ENCODE measurements at places on chromosomes 16 and 17.

- no peak for DNase-seq
Observed at GRCh38 chr17:2948721-2949468, 114.5 kb downstream of the OR1D5 start.

GRCh38 chr17:57570724-57571344 lies 174.3 kb downstream of the CCDC182 start:
- peak; percentile 40 for DNase-seq

DNA sequence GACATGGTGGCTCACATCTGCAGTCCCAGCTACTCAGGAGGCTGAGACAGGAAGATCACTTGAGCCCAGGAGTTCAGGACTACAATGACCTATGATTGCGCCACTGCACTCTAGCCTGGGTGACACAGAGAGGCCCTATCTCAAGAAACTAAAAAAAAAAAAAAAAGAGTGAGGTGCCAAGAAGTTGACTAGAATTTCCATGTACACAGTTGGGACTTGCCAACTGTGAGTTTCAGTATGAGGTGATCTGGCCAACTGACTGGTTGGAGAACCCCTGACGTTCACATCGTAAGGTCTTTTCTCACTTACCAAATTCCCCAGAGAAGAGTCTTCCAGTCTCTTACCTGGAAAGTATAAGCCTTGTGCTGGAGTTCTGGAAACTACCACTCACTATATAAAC lies 3.1 kb upstream of the MED11 start:
- DNase-seq = no peak

DNA sequence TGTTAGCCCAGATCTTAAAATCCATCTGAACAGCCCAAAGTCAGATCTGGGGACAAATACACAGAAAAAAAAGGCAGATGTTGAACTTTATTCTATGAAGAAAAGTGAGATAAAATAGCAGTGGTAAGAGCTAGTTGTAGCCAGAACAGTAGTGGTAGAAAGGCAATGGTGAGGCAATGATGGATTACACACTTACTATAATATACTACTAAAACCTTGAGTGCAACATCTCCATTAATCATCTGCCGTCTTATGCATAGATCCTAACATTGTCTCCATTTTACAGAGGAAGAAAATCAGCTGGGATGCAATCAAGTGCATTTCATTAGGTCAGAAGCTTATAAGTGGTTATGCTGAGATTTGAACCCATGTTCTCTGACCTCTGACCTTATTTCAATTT lies 699.6 kb downstream of the CDH11 start:
- no peak for DNase-seq

DNA sequence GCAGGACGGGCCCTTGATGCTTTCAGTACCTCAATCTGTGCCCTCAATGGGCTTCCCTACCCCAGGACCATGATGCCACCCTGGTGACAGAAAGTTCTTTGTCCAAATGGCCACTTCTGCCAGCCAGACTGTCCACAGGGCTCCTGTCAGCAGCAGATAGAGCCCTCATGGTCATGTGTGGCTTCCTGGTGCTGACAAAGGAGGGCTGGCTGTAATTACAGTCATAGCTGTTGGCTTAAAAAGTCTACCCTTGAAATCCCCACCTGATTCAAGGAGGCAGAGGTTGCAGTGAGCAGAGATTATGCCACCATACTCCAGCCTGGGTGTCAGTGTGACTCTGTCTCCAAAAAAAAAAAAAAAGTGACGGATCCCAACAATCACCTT lies 3.3 kb downstream of the TRPV2 start:
- no peak for DNase-seq

DNA sequence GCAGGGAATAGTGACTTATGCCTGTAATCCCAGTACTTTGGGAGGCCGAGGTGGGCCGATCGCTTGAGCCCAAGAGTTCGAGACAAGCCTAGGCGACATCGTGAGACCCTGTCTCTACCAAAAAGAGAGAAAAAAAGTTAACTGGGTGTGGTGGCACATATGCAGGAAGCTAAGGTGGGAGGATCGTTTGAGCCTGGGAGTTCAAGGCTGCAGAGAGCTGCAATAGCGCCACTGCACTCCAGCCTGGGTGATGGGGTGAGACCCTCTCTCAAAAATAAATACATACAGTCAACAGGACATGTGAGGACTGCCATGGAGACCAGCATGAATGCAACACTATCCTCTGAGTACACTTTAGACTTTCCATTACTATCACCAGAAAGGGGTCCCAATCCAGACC lies 15.4 kb upstream of the ST6GALNAC2 start:
- no peak for DNase-seq

DNA sequence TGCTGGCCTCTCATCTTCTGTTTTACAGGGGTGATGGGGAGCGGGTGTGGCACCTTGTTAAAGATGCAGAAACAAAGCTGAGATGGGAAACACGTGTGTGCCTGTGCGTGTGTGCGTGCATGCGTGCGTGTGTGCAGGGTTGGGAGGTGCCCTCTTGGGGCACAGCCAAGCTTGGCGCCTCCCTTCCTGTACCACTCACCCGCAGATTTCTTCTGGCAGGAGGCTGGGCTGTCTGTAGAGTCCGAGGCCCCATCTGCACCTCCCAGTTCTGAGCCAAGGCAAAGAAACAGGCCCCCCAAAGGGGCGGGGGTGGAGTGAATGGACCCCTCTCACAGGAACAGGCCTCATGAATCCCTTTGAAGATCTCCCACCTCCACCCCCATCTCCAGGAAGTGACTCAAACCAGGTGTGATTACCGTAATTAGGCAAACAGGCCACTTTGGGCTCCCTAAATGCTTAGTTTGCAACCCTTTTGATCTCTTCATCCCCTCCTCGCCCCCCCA lies 20.9 kb downstream of the TNS4 start:
- peak; percentile 47 for DNase-seq

DNA sequence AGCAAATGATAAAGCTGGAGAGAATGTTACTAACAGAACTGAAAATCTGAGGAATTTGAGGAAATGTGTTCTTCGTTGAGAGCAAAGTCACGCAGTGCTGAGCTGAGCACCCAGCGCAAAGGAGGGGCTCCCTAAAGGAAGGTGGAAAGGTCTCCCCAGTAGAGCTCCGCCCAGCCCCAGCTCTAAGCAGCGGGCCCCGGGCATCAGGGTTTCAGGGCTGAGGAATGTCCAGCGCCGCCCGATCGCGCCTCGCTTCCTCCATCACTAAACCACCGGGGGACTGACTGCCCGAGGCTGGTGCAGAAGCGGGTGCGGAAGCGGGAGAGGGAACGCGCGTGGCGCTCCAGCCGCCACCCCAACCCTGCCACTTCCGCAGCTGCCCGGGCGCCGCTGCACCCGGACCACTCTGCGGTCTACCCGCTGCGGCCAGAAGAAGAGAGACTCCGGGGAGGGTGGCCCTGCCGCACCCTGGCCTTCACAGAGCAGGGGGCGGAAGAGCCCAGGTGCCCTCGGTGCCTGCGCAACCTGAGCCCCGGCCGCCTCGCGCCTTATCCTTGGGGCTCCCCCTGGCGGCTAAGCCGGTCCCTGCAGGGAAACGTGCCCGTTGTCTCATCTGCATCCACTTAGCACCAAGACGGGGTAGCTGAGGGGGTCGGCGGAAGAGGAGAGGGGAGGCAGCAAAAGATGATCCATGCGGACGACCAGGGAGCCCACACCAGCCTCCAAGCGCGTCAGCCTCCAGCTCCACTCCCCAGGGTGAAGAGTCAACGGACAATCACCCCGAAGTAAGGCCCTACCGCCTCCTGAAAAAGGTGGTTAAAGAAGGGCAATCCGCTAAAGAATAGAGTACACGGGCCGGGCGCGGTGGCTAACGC lies 12.4 kb upstream of the GUCY2D start:
- peak; percentile 63 for DNase-seq

- DNase-seq = peak; percentile 69
Observed at GRCh38 chr17:38922538-38923297, 2.7 kb upstream of the LASP1NB start.

DNA sequence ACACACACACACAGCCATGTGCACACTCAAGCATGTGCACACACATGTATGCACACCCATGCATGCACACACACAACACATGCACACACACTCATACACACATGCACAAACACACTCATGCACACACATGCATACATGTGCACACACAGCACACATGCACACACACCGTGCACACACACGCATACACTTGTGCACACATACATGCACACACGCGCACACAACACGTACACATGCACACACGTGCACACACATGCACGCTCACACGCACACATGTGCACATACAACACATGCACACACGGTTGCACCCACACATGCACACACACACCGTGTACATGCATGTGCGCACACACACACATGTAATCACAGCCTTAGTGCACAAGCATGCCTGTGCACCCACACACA lies 230.4 kb upstream of the GSE1 start:
- no peak for DNase-seq

DNA sequence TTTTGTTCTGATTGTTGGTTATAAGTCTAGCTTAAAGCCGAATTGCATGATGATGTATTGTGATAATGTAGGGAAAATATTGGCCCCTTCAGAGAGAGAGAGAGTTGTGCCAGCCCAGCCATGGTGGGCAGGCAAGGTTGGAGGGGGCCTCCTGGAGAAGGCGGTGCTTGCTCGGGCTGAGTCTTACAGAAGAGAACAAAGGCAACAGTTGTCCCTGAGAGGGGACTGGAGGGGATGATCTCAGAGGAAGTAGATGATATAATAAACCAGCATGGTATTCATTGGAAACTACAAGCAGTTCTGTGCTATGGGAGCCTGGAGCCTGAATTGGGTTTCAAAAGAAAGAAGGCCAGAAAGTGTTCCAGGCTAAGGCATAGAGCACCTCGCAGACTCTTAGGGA lies 173.8 kb downstream of the RPTOR start:
- no peak for DNase-seq

DNA sequence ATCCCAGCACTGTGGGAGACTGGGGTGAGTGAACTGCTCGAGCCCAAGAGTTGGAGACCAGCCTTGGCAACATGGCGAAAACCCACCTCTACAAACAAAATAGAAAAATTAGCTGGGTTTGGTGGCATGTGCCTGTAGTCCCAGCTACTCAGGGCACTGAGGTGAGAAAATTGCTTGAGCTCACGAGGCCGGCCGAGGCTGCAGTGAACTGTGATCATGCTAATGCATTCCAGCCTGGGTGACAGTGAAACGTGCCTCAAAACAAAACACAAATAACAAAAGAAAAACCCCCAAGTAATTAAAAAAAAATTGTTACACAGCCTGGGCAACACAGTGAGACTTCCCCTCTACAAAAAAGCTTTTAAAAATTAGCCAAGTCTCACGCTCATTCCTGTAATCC lies 5.0 kb downstream of the CCDC47 start:
- DNase-seq = no peak

DNA sequence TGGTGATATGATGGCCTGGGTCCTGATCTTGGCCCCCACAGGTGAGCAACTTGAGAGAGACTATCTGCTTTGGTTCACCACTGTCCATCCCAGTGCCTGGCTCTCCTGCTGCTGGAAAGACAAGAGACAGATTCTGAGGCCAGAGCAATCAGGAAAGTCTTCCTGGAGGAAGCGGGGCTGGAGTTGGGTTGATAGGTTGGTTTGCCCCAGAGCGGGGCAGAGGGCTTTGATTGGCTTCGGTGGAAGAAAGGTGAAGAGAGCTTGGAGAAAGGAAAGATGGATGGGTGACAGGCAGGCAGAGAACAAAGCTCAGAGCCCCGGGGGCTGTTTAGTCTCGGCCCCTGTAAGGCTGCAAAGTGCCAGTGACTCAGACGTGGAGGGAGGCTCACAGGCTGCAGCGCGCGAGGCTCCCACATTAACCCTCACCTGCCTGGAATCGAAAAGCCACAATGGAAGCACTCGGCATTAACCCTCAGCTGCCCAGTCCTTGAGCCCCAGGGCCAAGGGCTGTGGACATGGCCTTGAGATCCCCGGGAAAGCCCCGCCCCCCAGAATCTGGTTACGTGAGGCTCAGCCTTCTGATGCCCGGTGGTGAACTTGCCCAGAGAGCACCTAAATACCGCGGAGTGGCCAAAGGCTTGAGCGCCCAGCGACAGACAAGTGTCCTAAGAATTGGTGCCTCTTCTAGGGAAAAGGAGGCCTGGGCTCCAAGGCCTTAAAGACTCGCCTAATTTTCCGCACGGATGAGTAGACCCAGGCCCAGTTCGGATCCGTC lies 996 bp upstream of the CPNE2 start:
- peak; percentile 79 for DNase-seq

- no peak for DNase-seq
Observed at GRCh38 chr16:85141491-85142128, 29.3 kb upstream of the CIBAR2 start.

- DNase-seq = no peak
Observed at GRCh38 chr17:8537734-8538133, 92.8 kb downstream of the MYH10 start.

DNA sequence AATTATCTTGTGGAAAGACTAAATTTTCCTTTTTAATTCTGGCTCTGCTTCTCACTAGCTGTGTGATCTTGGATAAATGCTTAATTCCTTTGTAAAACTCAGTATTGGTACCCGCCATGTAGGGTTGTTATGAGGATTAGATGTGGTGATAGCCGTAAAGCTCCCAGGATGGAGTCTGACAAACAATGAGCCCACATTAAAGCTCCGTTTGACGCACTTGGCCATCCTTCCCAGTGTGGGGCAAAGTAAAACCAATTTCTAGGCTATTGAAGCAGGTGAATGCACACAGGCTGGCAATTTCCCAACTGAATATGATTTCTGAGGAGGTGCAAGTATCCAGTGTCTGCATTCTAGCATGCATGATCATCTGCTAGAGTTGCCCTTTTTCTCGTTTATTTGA lies 123.6 kb downstream of the MRTFB start:
- no peak for DNase-seq

DNA sequence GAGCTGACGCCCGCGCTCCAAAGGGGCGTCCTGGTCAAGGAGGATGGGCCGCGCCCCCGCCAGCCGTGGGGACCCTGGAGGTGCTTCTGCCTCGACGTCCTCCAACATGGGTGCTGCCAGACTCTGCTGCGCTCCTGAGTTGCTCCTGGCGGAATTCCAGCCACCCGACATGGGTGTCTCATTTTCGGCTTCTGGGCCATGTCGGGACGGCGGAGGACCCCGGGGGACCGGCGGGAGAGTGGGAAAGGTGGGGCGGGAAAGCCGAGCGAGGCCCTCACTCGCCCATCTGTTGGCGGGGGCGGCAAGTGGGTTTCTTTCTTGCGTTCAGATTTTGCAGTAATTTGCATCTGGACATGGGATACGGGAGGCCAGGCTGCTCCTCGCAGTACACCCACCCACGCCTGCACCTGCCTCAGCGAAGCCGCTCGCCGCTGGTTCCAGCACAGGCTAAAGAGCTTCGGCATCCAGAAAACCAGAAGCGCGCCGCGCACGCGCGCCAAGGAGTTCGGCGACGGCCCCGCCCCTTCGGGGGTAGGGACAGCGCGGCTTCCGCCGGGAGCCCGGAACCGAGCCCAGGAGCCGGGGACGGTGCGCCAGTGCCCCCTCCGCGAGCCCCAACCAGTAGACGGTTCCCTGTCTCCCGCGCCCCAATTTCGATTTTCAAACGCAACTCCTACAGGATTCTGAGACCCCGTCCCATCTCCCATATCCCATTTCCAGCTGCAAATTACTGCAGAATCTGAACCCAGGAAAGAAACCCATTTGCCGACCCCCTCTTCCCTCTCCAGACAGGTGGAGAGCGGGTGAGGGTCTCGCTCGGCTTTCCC lies at the start of gene ARMC7:
ARMC7 (plus strand) TSS at position 563 of the 827 bp plus-strand sequence. CDS start 320 bp downstream, outside the sequence.
- peak; percentile 65 for DNase-seq
